Amniotic stem cell (primary cell): ENCODE measurements at places on chromosomes 7 and 10.

GRCh38 chr10:118963933-118964332 is 65.6 kb upstream of the NANOS1 start:
- no peak for DNase-seq

DNA sequence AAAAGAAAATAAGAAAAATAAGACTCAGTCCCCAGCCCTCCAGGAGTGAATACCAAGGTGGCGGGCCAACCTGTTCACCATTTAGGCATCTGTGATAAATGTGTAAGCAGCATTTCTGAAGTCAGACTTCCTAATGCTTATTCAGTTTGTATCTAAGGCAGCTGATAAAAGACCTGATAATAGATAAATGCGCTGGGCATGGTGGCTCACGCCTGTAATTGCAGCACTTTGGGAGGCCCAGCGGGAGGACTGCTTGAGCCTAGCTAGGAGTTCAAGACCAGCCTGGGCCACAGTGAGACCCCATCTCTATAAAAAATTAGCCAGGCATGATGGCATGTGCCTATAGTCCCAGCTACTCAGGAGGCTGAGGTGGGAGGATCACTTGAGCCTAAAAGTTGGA is 103.6 kb downstream of the SPDYE5 start:
- DNase-seq = no peak

GRCh38 chr7:74042746-74043522 is 15.0 kb downstream of the ELN start:
- no peak for DNase-seq

- no peak for DNase-seq
Observed at GRCh38 chr7:135758531-135758932, 9.9 kb upstream of the FAM180A start.

- no peak for DNase-seq
Observed at GRCh38 chr10:2137549-2138174, 400.3 kb upstream of the ADARB2 start.

DNA sequence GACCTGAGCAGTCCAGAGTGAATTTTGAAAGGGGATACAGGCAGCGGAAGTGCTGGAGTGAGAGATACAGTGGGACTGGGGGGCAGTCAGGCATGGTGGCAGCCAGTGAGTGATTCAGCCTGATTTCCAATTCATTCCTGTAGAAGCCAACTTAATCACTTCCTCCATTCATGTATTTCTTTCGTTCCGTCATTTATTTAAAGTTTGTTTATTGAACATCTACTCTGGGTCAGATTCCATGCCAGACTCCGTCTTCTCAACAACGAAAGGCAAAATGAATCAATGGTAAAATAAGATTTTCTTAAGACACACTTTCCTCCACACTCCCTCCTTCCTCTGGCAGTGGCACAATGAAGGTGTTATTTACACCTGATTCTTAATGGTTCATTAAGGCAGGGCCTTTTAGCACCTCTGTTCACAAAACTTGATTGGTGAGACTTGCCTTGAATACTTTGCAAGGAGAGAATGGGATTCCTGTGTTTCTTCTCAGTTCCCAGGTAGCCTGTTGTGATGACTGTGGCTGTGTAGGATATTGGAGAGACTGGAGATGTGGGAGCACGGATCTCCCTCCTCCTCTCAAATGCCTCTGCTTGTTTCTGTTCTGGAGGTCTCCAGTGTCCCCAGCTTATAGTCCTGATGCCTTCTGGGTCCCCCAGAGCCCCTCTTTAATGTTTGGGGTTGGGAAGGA is 27.9 kb downstream of the ADCYAP1R1 start:
- no peak for DNase-seq

DNA sequence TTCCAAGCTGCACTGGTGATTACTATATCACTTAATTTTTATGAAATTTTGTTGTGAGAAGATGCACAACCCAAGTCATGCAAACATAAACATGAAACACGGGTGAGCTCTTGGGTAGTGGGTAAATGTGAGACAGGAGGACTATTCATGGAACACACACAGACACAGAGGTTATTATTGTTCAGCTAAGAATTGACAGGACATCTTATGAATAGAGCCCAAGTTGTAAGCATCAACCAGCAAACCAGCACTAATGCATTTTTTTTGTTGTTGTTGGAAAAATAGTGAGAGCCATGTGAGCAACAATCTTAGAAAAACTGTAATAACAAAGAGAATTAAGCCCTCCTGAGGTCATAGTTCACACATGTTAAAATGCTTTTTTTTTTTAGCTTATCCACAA is 1179.7 kb downstream of the GATA3 start:
- DNase-seq = no peak

DNA sequence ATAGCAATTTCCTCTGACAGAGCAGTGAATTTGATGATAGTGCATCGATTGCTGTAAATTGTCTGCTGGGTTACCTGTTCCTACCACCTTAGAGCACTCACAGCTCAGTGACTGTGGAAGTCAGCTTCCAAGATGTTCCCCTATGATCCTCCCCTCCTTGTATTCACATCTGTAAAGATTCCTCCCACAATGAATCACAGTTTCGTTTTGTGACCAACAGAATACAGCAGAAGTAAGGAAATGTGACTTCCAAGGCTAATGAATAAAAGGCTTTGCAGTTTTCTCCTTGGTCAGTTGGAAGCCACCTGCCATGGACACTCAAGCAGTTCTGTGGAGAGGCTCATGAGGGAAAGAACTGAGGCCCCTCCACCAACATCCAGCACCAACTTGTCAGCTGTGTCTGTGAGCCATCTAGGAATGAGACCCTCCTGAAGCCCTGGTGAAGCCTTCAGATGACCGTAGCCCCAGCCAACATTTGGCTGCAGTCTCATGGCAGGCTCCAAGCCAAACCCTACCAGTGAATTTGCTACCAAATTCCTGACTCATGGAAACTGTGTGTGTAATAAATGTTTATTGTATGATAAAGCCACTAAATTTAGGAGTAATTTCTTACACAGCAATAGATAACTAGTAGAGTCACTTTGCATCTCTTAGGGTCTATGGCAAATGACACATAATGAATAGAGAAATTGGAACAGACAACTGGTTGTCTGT is 309.5 kb upstream of the NPVF start:
- DNase-seq = no peak

DNA sequence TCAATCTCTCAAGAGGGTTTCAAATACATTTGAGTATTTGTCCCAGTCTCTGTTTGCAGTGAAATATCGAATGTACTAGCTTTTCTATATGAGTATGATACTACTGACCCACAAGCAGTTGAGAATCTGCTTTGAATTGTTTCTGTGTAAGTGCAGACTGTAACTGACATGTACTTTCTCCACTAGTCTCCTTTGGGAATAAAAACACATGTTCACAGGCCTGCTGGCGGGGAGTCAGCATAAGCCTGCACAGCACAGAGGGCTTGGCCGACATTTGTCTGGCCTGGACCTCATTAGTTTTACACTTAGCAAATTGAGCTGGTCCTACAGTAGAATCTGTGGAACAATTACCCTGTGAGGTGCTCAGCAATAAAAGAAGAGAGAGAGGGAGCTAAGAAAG is 72.6 kb downstream of the ITGB8 start:
- no peak for DNase-seq

DNA sequence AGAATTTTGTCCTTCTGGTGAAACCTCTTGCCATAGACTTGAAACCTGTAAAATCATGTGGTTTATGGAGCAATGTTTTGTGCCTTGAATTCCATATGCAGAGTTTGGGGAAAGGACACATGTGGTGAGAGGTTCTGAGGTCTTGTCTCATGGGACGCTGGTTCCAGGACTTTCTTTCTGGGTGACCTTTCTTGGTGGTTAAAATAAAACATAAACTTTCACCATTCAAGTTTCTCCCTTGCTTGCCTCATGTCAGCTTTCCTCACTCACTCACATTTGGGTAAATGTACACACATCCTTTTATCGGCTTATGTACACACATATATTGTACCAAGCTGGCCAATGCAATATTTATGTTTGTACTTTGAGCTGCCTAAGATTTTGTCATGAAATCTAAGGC is 144.9 kb upstream of the CELF2 start:
- no peak for DNase-seq

GRCh38 chr10:36002445-36002844 is 360.3 kb upstream of the FZD8 start:
- DNase-seq = no peak

DNA sequence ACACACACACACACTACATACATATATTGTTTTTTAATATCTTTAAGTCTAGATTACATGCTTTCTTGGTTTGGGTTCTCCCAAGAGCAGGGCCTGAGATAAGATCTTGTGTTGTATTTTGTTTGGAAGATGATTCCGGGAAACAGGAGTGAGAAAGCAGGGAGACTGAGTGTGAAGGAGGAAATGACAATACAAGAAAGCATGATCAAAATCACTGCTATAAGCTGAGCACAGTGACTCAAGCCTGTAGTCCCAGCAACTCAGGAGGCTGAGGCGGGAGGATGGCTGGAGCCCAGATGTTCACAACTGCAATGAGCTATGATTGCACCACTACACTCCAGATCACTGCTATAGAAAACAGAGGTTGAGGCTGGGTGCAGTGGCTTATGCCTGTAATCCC is 267.6 kb downstream of the SKIDA1 start:
- no peak for DNase-seq

- DNase-seq = no peak
Observed at GRCh38 chr7:83547526-83547925, 101.4 kb downstream of the SEMA3E start.

DNA sequence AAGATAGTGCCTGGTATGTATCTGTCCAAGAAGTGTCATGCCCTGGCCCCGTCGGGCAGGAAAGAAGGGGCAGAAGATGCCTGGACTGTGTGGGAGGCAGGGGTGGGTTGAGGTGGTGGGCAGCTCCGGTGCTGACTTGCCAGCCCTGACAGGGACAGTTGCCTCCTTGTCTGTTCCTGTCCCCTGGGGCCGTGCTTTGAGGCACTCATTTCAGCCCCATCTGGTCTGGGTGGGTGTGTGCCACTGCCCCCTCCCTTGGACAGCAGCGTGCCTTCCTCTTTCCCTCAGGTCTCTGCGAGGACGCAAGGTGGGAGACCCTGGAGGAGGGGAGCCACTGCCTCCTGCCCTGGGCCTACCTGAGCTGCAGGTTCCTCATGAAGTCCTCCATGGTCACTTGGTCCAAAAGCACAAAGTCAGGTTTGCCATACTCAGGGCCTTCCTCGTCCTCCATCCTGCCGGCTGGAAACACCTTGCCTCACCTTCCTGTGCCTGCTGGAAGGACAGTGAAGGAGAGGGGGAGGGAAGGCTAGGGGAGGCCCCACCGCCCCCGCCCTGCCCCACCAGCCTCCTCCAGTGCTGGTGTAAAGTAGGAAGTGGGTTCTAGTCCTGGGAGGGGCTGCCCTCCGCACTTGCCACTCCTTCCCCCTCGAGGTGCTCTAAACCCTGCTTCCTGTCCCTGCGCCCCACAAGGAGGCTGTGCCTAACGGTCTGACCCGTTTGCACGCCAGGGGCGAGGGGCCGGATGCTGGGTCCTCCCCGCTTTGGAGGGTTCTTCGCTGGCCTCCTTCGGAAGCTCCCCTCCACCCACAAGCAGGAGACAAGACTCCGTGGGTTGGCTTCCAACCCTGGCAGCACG is at the start of gene MYO1G:
MYO1G (minus strand) TSS at position 505 of the 856 bp plus-strand sequence; CDS start at position 451, 54 bp downstream.
- no peak for DNase-seq

DNA sequence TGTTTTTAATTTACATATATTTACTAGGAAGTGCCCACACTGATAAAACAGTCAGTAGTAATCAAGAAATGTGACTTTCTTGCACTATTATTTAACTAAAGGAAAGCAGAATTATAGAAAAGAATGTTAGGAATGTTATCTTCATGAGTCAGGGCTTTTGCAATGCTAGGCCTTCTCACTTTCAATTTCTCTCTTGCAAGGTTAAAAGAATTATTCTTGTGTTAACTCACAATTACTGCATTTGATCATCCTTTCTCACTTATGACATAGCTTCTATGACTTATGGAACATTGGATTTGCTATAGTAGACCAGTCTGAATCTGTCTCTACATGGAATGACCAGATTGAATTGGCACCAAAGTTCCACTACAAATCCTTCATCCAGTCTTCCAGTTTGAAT is 192.4 kb downstream of the SDK1 start:
- no peak for DNase-seq

DNA sequence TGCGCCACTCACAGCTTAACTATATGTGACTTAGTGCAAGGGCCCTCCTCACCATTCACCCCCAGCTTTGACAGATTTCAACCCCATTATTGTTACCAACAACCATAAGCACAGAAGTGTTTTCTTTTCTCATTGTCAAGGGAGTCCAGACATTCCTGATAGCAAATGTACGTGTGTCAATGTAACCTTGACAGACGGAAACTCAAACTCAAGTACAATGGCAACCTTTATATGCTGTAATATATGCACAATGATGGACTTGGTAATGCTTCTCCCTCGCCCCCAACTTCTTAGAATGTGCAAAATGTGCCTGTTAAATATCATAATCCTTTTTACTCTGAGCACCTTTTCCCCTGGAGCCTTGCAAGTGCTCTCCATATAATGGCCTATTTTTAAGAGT is 34.7 kb downstream of the CYCS start:
- DNase-seq = no peak

GRCh38 chr7:120718361-120718760 is 139.6 kb downstream of the TSPAN12 start:
- no peak for DNase-seq

- no peak for DNase-seq
Observed at GRCh38 chr10:107834706-107835105, 670.2 kb upstream of the SORCS1 start.

GRCh38 chr7:43569424-43569823 is 13.5 kb upstream of the STK17A start:
- DNase-seq = no peak

- no peak for DNase-seq
Observed at GRCh38 chr7:32275216-32276009, 205.2 kb upstream of the PDE1C start.

DNA sequence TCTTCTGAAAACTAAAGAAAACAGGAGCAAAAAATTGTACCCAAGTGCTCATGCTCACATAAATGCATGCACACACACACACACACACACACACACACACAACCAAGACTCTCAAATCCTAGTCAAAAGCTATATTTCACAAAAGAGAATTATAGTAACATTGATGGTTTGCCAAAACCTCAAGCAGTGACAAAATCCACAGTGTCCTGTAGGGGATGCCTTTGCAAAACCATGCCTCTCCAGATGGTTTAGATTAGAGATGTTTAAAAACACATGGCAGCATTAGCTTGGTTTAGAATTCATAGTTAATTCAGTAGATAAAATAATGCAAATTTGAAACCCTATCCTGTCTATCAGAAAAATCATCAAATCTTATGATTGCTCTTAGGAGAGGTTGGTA is 232.2 kb downstream of the DYNC1I1 start:
- DNase-seq = peak; percentile 23

- no peak for DNase-seq
Observed at GRCh38 chr7:95536656-95537311, 51.0 kb downstream of the ASB4 start.

DNA sequence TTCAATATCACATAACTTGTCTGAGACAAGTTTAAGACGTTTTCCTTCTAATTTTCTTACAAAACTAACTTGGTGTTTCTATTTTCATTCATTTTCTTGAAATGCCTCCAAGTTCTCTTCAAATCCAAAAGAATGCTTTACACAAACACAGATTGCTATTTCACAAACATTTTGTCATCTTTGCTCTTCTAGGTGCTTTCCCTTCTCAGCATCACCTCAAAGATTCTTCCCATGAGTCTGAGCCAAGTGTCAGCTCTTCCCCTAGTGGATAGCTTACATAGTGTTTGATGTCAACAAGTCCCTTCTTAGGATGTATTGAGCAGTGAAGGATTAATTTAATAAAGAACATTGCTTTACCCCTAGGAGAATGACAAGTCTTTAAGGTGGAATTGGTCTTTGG is 38.1 kb upstream of the SEMA3A start:
- DNase-seq = no peak
